ENCODE measurements at places on chromosomes 3 and 15.

DNA sequence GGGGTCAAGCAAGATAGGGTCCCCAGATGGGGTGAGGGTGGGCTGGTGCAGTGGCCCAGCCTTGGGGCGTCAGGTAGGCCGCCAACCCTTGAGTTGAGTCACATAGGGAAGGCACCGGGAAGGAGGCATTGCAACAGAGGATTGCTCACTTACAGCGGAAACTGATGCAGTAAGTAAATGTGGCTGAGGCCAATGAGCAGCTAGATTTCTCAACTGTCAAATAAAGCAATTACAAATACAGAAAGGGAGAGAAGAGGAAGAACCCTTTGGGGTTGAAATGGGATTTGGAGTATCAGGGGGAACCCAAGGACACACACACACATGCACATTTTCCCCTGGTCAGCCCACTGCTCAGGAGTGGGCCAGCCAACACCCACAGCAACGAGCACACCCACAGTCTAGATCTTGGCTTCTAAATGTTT, 44.0 kb downstream of the CHSY1 start:
- DNase-seq = no peak

DNA sequence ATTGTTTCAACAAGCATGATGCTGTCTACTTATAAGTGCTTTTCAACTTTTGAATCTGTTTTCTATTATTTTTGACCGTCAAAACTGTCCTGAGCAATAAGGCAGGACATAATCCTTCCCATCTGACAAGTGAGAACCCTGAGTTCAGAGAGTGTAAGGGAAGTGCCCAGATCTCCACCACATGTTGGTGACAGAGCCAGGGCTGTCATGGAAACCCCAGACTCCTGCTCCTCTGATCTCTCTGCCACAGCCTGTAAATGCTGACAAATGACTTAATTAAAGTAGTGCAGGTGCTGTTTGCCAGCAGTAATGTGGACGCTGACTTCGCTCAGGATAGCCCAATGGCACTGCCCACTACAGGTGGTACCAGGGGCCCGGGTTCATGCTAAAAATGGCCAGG, 40.3 kb downstream of the SPSB4 start:
- DNase-seq = no peak

GRCh38 chr3:108455212-108455705, 55.1 kb downstream of the MYH15 start:
- no peak for DNase-seq

DNA sequence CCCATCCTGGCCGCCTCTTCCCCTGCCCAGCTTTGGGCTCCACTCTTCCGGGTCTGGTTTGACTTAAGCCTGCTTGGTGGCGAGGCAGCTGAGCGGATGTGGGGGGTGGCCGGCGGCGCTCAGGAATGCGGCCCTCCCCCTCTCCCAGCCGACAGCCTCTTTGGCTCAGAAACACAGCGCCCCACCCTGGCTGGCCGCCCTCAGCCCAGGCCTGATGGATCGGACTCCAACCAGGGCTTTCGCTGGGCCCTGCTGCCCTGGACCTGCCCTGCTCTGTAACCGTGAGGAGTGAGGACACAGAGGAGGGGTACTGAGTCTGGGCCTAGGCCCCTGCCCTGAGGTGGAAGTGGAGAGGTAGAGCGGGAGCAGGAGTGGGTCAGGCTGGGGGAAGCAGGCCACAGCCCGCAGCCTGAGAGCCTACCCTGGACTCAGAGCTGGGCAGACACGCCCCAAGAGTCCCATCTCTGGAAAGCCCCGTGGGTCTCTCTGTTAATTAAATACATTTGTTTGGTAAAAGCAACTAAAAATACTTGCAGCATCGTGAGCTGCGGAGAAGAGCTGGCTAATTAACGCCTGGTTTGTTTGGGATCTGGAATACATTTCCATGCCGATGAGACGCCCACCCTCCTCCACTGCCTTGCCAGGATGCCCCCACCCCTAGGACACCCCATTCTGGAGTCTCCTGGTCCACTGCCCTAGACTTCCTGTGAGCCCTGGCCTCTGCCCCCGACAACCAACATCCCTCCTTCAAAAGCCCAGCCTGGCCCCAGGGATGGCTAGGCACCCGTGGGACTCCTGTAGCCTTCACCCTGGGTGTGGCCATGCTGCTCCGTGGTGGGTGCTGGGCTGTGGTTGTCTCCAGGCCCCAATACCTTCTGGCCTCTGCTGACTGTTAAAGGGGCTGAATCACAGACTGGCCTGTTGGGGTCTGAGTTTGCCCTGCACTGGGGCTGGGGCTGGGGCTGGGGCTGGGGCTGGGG, 19.6 kb downstream of the PLXNA1 start:
- peak; percentile 98 for DNase-seq

GRCh38 chr15:65535192-65535591, 4.9 kb downstream of the HACD3 start:
- DNase-seq = no peak

- no peak for DNase-seq
Measured at GRCh38 chr3:129947538-129948240, 26.8 kb upstream of the TRH start.

- DNase-seq = no peak
Measured at GRCh38 chr3:32412887-32413286, 21.2 kb downstream of the CMTM7 start.

- no peak for DNase-seq
Measured at GRCh38 chr3:16262174-16262573, 2.6 kb downstream of the DPH3 start.

GRCh38 chr3:191068946-191069813, 129.9 kb upstream of the OSTN start:
- DNase-seq = no peak

DNA sequence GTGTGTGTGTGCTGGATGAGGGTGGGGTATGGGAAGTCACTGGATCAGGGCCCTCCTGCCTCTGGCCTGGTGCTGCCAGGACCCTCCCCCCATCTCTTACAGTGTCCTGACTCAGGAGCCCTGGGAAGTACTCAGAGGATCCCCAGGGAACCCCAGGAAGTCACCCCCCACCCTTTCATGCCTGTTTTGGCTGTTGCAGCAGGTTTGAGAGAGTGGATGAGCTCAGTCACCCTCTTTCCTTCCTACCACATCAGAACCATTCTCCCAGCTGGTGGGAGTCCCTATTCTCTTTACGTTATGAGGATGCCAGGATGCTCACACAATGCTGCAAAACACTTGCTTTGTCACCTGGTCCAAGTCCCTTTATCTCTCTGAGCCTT, 59.0 kb downstream of the BDH1 start:
- no peak for DNase-seq

DNA sequence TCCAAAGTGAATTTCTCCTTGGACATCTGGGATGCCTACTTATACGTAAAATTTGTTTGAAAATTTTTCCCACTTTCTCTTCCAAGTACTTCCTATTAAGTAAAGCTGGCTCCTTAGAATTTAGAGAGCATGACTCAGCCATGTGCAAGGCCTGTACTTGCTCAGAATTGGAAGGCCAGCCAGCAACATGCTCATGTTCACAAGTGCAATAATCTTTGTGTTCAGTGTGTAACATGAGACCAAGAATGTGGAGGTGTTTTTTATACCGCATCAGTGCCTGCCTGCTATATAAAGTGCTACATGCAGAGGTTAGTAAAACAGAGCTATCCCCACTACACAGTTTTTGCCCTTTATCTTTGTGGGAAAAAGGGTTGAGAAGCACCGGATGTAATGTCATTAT, 151.9 kb upstream of the FEZF2 start:
- no peak for DNase-seq

DNA sequence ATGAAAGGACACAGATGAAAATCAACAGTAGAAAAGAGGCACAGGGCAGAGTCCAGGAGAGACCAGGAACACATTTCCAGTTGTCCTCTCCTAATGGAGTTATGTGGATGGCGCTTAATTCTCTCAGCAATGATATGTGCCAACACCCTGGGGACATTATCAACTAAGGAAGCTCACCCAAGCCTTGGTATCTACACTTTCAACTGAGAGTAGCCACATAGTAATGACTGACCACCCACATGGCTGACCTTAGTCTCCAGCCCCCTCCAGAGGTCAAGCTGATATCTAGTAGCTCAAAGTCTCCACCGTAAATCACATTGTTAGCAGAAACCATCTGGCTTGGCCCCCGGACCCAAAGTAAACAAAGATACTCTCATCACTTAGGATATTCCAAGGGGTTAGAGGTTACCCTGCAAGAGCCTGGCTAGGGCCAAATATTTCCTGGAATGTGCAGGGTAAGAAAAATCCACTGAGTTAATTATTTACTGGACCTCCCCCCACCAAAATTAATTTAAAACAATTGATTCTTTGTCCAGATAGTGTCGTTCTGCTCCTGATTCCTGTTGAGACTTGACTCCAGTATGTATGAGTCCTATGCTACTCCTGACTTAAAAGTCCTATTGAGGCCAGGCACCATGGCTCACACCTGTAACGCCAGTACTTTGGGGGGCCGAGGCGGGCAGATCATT, 24.8 kb downstream of the GABRR3 start:
- DNase-seq = no peak

DNA sequence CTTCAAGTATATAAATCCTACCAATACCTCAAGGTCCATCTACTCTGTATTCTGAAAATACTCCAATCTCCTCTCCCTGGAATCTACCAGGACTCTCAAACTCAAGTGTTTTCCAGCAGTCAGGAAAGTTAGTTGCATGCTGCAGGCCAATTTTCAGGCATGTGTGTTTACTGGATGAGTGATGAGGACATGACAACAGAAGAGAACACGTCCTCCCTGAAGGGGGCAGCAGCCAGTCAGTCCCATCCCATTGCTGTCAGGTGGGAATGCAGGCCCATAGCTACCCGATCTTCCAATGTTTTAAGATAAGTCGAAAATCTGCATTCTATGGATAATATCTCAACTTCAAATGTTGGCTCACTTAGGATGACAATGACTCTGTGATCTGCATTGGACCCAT, 496.2 kb downstream of the FHIT start:
- DNase-seq = peak; percentile 67

- no peak for DNase-seq
Measured at GRCh38 chr3:66304293-66304692, 83.5 kb downstream of the SLC25A26 start.

- no peak for DNase-seq
Measured at GRCh38 chr3:21481991-21482390, 269.0 kb downstream of the ZNF385D start.

DNA sequence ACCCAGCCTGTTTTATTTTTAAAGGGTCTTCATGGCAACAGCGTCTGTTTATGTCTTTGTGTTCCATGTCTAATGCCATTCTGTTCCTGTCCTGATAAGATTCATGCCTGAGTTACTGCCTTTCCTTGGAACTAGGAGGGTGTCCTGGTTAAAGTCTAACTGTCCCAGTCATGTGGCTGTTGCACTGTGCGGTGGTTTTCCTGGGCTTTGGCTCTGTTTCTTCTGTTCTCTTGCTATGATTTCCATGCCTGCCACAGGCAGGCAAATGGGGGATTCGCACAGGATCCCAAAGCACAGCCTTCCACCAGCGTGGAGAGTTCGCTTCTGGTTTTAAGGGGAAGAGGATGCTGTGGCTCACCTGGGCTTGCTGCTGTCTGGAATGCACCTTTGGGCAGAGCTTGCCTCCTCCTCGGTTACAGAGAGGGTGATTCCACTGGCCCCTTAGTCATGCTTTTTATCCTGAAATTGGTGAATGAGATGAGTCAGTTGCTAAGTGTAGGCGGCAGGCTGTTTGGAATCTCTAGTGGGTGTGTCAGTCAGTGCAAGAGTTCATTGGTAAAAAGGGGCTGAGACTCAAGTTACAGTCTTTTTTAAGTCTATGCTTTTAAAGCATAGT, 86.8 kb downstream of the CCK start:
- peak; percentile 64 for DNase-seq

GRCh38 chr3:103644450-103644849, 1209.6 kb downstream of the ZPLD1 start:
- no peak for DNase-seq

DNA sequence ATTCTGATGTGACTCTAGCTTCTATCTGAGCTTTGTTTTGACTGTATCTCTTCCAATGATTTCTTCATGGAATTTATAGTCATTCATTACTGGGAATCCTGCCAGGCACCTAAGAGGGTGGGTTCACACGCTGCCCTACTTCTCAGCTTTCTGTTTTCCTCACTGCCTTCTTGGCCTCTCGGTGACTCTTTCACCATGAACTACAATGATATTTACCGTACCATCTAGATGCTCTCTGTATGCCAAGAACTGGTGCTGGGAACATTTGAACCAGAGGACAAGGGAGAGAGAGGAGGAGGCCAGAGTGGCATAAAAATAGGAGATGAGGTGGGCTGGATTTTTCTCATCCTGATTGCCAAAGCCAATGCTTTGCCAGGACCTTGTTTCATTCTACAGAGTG, 280.0 kb upstream of the P2RY1 start:
- no peak for DNase-seq

GRCh38 chr3:110419601-110420000, 652.0 kb upstream of the NECTIN3 start:
- DNase-seq = no peak

- DNase-seq = peak; percentile 27
Measured at GRCh38 chr15:32936283-32936918, 218.6 kb downstream of the GREM1 start.

DNA sequence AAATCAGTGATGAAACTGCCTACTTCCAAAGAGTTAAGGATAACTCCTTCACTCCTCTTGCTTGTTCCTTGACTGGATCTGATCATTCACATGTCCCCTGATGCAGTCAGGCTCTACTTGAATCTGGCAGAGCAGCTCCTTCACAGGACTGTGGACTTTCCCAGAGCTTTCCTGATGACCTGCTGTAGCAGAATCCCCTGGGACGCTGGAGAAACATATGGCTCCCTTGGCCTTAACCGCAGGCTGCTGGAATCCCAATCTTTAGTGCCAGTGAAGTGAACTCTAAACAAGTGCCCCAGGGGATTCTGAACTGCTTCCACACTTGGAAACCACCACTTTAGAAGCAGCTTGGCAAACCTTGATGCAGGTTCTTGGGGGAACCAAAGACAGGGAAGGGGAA, 217.8 kb downstream of the CHST2 start:
- DNase-seq = no peak

DNA sequence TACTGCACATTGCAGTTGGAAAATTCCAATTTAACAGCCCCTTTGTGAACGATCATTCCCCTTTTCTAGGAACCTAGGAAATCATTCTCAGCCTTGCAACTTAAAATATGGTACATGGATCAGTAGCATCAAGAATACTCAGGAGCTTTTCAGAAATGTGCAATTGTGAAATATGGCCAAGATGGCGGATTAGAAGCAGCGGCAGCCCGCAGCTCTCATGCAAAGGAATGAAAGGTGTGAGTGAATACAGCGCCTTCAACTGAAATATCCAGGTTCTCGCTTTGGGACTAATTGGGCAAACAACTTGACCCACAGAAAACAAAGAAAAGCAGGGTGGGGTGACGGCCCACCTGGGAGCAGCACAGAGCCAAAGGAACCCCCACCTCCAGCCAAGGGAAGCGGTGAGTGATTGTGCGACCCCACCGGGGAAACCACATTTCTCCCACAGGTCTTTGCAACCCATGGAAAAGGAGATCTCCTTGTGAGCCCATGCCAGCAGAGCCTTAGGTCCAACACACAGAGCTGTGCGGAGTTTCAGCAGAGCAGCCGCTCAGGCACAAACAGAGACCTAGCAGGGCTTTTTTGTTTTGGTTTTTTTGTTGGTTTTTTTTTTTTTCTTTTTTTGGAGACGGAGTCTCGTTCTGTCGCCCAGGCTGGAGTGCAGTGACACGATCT, 7.6 kb upstream of the AVEN start:
- DNase-seq = no peak

Data from iPS-NIHi11 (cell line).